IgD-negative memory B cell (primary cell): ENCODE measurements at places on chromosomes 4 and X. TPM values are rescaled to one million over a fixed set of nuclear protein-coding genes. Genes with fewer than 3 reads are reported as not detected.

F8 gene
- polyA plus RNA-seq, result 2.7 TPM

SMR3A gene
- not detected for polyA plus RNA-seq

LUZP4 gene
- not detected for polyA plus RNA-seq

PASD1 gene
- not detected for polyA plus RNA-seq

TNIP3 gene
- not detected for polyA plus RNA-seq

BANK1 gene
- 599 TPM for polyA plus RNA-seq

SLC9B1 gene
- polyA plus RNA-seq, result 0.93 TPM
